Uterine smooth muscle cell (primary cell): ENCODE measurements at places on chromosomes 4 and X. TPM values are rescaled to one million over a fixed set of nuclear protein-coding genes. Genes with fewer than 3 reads are reported as not detected.

ADH4 gene
- not detected in 2 replicates for total RNA-seq

ASB12 gene
- total RNA-seq, result not detected in 2 replicates

TMEM271 gene
- total RNA-seq, result not detected in 2 replicates

MAGEA2 gene
- not detected in 2 replicates for total RNA-seq

KDR gene
- total RNA-seq, result 0.75 and 0.77 TPM in 2 replicates

NPY2R gene
- total RNA-seq, result not detected in 2 replicates

GLRB gene
- total RNA-seq, result 15.4 and 18.9 TPM in 2 replicates

ADGRG2 gene
- under 0.01 TPM in 1 of 2 replicates, not detected in the other for total RNA-seq

STEEP1 gene
- 37.4 and 45.0 TPM in 2 replicates for total RNA-seq

RPL9 gene
- total RNA-seq, result 2,337 and 2,625 TPM in 2 replicates

DNAAF6 gene
- not detected in 2 replicates for total RNA-seq

NPY5R gene
- total RNA-seq, result not detected in 2 replicates

SYN1 gene
- total RNA-seq, result 0.22 and 0.25 TPM in 2 replicates

ENAM gene
- under 0.01 TPM in 1 of 2 replicates, not detected in the other for total RNA-seq

ABCB7 gene
- 21.7 and 27.2 TPM in 2 replicates for total RNA-seq

SOD3 gene
- total RNA-seq, result 5.2 and 19.5 TPM in 2 replicates

EGF gene
- total RNA-seq, result 1.3 and 1.9 TPM in 2 replicates

MEPE gene
- total RNA-seq, result not detected in 2 replicates

FOXR2 gene
- total RNA-seq, result not detected in 2 replicates

GYG2 gene
- 1.1 and 2.4 TPM in 2 replicates for total RNA-seq

ITM2A gene
- 0.37 and 0.55 TPM in 2 replicates for total RNA-seq

PPP2R2C gene
- total RNA-seq, result 1.3 and 1.4 TPM in 2 replicates

GAGE12D gene
- total RNA-seq, result not detected in 2 replicates

POU4F2 gene
- total RNA-seq, result not detected in 2 replicates

MAGEA11 gene
- not detected in 2 replicates for total RNA-seq

FRAS1 gene
- total RNA-seq, result 1.3 and 3.1 TPM in 2 replicates

LPAR4 gene
- 0.12 and 0.22 TPM in 2 replicates for total RNA-seq

ZAR1 gene
- total RNA-seq, result under 0.01 and 0.11 TPM in 2 replicates

AWAT2 gene
- not detected in 2 replicates for total RNA-seq
